Activated CD4-positive, alpha-beta T cell treated with anti-CD3 and anti-CD28 coated beads for 36 hours (primary cell): ENCODE measurements at places on chromosomes 3 and 15.

DNA sequence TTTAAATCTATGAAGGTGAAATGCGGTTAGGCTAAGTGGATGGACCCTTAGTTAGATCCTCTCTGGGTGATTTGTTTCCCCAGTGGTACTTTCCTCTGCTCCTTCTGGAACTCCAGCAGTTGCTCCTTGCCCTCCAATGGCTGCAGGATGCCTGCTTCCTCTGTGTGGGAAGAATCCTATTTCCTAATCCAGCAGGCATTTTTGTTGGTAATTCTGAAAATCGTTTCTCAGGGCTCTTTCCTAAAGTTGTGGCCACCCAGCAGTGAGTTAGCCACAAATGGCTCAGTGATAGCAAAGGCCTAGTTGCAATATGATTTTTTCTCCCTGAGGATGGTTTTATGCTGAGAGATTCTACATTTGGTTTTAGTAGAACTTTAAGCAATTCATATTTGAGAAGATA is 332.3 kb upstream of the C2CD4B start:
- no peak for DNase-seq

GRCh38 chr3:10334042-10334441 is 13.1 kb upstream of the SEC13 start:
- no peak for DNase-seq

- DNase-seq = no peak
Measured at GRCh38 chr3:184180165-184180564, 5.5 kb downstream of the AP2M1 start.

- DNase-seq = no peak
Measured at GRCh38 chr3:178637802-178638201, 101.6 kb downstream of the KCNMB2 start.

DNA sequence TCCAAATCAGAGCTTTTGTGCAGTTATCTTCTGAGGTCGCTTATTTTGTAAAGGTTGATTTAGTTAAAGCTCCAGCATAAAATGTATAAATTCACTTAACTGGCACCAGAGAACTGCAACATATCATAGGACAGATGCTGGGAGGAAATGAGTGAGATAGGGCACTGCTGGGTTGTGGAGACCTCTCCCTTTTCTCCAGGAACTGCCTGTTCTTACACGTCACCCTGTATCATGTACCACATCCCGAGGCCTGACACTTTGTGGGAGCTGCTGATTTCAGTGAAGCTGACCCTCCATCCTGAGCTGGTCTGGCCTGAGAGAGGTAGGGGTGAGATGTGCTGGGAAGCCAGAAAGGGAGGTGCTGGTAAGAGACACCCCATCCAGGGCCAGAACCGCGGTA is 213.8 kb upstream of the FEZF2 start:
- DNase-seq = no peak

DNA sequence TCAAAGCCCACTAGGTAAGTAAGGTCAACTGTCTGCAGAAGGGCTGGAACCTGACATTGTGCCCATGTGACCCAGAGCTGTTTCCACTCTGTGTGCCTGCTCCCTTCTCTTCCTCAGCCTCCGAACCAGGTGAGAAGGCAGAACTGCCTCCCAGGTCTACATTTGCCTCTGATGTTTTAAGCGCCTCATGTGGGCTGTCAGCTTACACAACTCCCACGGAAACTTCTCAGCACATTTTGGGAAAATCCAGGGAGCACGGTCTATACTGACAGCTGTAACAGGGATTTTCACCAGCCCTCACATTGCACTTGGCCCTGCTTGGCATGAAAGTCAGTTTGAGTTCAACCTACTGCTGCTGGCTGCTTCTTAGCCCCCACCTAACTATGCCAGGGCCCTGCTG is 46.9 kb upstream of the SLC24A5 start:
- DNase-seq = no peak

DNA sequence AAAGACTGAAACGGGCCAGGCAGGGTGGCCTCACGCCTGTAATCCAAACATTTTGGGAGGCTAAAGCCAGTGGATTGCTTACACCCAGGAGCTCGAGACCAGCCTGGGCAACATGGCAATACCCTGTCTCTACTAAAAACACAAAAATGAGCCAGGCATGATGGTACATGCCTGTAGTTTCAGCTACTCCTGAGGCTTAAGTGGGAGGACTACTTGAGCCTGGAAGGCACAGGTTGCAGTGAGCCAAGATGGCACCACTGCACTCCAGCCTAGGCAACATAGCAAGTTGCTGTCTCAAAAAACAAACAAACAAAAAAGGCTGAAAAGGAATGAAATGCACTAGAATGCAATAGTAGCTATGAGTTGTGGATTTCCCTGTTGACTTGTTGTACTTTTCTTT is 94.7 kb downstream of the STAG1 start:
- no peak for DNase-seq
